ENCODE measurements at places on chromosomes 5 and 9.

- DNase-seq: no peak
Measured at GRCh38 chr9:72864327-72864726, 88.5 kb downstream of the ALDH1A1 start.

- peak; percentile 84 for DNase-seq
Measured at GRCh38 chr9:131739959-131740648, at the start of gene RAPGEF1. Gene RAPGEF1 (minus strand): TSS chr9:131740076. CDS start chr9:131739830, 246 bp downstream.

GRCh38 chr5:75847561-75848021 lies 130.4 kb upstream of the POC5 start:
- DNase-seq: no peak

DNA sequence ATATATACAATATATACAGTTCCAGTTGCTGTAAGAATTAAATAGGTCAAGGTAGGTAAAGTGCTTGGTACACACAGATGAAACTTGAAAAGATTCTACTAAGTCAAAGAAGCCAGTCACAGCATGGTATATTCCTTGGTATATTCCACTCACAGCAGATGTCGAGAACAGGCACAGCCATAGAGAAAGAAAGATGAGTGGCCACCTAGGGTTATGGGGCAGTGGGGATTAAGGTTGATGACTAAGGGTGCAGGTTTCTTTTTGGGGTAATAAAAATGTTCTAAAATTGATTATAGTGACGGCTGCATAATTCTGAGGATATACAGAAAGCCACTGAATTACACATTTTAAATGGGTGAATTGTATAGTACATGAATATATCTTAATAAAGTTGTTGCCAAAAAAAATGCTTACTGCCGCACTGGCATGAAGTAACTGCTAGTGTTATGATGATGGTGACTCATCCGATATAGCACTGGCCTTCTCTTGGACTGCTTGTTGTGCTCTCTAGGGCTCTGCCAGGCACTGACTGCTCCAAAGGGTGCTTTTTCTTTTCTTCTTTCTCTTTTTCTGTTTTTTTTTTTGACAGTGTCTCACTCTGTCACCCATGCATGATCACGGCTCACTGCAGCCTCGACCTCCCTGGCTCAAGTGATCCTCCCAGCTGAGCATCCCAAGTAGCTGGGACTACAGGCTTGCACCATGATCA lies 23.5 kb downstream of the TBC1D2 start:
- DNase-seq: no peak

- no peak for DNase-seq
Measured at GRCh38 chr5:76366596-76366995, 36.5 kb upstream of the IQGAP2 start.

GRCh38 chr5:79611046-79611829 lies 1.0 kb upstream of the TENT2 start:
- no peak for DNase-seq

Data from stimulated activated naive CD8-positive, alpha-beta T cell treated with anti-CD3 and anti-CD28 coated beads, Interleukin-15, amount 100 ng/mL, for 72 hours (primary cell).